ENCODE measurements at places on chromosomes 3 and 15. TPM values are rescaled to one million over a fixed set of nuclear protein-coding genes. Genes with fewer than 3 reads are reported as not detected.

STARD9 gene
- total RNA-seq, result 0.70 TPM

KLHL40 gene
- not detected for total RNA-seq

FBN1 gene
- total RNA-seq, result 5.2 TPM

OR5K2 gene
- not detected for total RNA-seq

All from right lobe of liver (tissue), 6 donors.